ENCODE measurements at places on chromosomes 11 and 22. TPM values are rescaled to one million over a fixed set of nuclear protein-coding genes. Genes with fewer than 3 reads are reported as not detected.

GRCh38 chr11:120259241-120259640 is 19.3 kb downstream of the POU2F3 start:
- no peak for DNase-seq
- no peak overlapping the region for H3K4me3 ChIP-seq
- H3K36me3 ChIP-seq = no peaks in the 10 kb centered on the region
- peaks cover 77% of the 10 kb centered on the region for H3K27me3 ChIP-seq

NRXN2 gene
- total RNA-seq = 2.7 TPM

BTBD18 gene
- not detected for total RNA-seq

GRCh38 chr22:32660292-32660691 is 141.2 kb upstream of the TIMP3 start:
- H3K27me3 ChIP-seq = peaks cover 22% of the 10 kb centered on the region
- DNase-seq = no peak
- peaks cover 15% of the 10 kb centered on the region for H3K4me1 ChIP-seq
- H3K36me3 ChIP-seq = no peaks in the 10 kb centered on the region

GRCh38 chr11:129145276-129145675 is 46.8 kb downstream of the ARHGAP32 start:
- H3K27me3 ChIP-seq = no peaks in the 10 kb centered on the region
- DNase-seq = no peak
- H3K4me1 ChIP-seq = peaks cover 55% of the 10 kb centered on the region
- no peak overlapping the region for H3K27ac ChIP-seq

GRCh38 chr11:13229711-13230318 is 47.8 kb upstream of the BMAL1 start:
- peaks cover 3% of the 10 kb centered on the region for H3K27me3 ChIP-seq
- no peak overlapping the region for H3K27ac ChIP-seq
- no peaks in the 10 kb centered on the region for H3K36me3 ChIP-seq
- H3K4me1 ChIP-seq = no peaks in the 10 kb centered on the region
- DNase-seq = no peak
- no peak overlapping the region for H3K4me3 ChIP-seq

DNA sequence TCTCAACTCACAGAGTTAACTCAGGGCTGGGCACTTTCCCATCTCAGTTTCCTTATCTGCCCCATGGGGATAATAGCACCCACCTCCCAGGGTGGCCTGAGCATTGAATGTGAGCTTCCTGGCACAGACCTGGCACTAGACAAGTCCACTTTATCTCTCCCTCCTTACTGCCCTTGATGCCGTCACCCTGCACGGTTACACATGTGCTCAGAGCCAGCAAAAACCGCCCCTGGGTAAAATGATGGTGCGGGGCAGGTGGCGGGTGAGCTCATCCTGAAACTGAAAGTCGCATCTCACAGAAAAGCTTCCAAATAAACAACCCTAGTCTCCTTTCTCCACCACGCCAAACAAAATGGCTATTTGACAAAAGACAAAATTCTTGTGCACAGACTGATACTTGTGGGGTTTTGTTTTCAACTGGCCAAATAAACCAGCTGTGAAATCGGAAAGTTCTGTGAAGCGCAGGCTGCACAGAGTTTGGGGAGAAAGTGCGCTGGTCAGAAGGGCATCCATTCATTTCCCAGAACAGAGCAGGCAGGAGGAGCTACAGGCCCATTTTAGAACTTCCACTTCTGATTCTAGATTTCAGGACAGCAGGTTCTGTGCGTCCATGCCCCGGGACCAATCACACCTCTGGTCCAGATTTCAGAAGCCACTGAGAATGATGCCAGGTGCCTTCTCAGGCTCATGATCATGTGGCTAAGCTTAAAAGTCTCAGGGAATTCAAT is 138.1 kb downstream of the SHANK2 start:
- H3K27me3 ChIP-seq = peaks cover 11% of the 10 kb centered on the region
- H3K4me1 ChIP-seq = no peaks in the 10 kb centered on the region
- no peak overlapping the region for H3K27ac ChIP-seq
- no peaks in the 10 kb centered on the region for H3K36me3 ChIP-seq

- no peak overlapping the region for H3K27ac ChIP-seq
- peak; percentile 64 for DNase-seq
- H3K36me3 ChIP-seq = no peaks in the 10 kb centered on the region
These were observed 623.6 kb downstream of the BRD1 start for GRCh38 chr22:49203859-49204598.

DNA sequence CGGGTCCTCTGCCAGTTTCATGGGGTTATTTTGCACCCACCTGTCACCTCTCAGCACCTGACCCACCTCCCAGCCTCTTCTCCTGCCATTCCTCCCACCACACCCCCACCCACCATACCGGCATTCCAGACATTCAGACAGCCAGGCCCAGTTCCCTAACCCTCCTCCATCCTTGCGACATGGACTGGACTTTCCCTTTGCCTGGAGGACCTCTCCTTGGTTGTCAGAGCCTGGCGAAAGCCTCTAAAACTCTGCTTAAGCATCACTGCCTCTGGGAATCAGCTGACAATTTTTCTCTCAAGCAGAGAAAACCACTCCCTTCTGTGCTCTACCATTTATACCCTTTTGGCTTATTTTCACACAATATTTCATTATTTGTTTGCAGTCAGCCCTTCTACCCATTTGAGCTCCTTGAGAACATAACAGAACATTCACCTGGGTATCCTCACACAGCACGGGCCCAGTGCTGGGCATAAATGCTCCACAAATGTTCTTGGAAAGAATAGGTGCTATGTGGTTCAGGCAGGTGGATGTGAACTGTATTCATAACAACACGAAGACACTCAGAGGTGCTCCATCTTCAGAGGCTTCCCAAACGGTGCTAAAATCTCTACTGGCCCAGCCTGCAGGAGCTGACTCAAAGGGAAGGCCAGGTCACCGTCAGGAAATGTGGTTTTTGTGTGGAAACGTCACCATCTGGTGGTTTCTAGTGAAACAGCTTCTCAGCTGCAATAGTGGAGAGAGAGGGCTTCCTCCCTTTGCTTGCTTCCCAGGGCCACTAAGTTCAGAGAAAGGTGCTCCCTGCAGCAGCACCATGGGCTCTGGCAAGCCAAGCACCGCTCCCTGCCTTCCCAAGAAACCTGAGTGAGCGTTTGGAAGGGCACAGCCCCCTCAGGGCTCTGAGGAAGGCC is 10.4 kb downstream of the SPATA19 start:
- no peak overlapping the region for H3K27ac ChIP-seq
- no peaks in the 10 kb centered on the region for H3K27me3 ChIP-seq
- H3K36me3 ChIP-seq = no peaks in the 10 kb centered on the region
- no peak for DNase-seq
- no peak overlapping the region for H3K4me3 ChIP-seq

OR56A4 gene
- 0.08 TPM for total RNA-seq

GRCh38 chr22:22884888-22885840 is 2.5 kb upstream of the IGLL5 start:
- no peaks in the 10 kb centered on the region for H3K4me1 ChIP-seq
- peaks cover 9% of the 10 kb centered on the region for H3K27me3 ChIP-seq
- H3K36me3 ChIP-seq = no peaks in the 10 kb centered on the region

DNA sequence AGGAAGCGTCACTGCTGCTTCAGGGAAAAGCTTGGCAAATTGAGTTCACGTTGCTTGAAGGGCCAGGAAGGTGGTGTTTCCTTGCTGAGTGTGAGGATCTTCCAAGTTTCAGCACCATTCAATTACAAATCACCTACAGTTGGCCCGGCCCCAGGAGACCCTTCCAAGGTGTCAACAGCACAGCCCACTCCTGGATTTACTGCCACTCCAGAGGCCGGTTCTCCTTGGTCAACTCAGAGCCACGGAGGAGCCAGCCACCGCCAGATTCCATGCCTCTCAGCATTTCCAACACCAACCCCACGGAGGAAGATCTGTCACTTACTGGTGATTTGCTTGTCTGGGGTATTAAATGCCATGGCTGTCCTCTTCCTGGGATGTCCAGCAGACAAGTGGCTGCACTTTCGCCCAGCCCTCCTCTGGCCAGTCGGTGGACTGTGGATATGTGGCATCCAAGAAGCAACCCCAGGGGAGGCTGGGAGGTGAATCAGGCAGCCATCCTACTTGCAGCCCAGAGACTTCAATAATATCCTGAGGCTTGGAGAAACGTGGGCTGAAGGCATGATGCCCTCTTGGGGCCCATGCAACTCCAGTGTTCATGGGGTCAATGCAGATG is 74.1 kb upstream of the SHANK2 start:
- no peak for DNase-seq
- H3K4me1 ChIP-seq = no peaks in the 10 kb centered on the region

KLHDC7B gene
- total RNA-seq = not detected

- peaks cover 11% of the 10 kb centered on the region for H3K4me1 ChIP-seq
- H3K36me3 ChIP-seq = peaks cover 9% of the 10 kb centered on the region
- H3K27me3 ChIP-seq = no peaks in the 10 kb centered on the region
- peak overlapping the region; percentile 39 for H3K27ac ChIP-seq
These were observed 60.4 kb downstream of the LARGE2 start for GRCh38 chr11:45982656-45983470.

DNA sequence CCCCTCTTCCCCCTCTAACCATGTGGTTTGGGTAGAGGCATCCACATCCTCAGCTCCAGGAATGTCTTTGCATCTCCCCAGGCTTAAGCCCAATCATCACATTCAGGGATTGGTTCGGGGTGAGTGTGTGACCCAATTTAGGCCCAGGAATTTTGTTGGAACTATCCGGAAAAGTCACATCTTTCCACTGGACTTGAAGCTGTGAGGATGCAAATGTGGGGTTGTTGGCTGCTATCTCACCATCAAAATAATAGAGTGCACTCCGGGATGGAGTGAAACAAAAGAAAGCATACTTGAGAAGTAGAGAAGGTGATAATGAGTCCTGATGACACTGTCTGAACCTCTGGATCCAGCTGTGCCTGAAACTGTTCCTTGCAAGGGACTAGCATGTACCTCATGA is 33.8 kb upstream of the OLFML1 start:
- H3K27me3 ChIP-seq = peaks cover 7% of the 10 kb centered on the region
- no peak overlapping the region for H3K4me3 ChIP-seq
- no peak for DNase-seq
- H3K27ac ChIP-seq = no peak overlapping the region

MPPED1 gene
- not detected for total RNA-seq

DNA sequence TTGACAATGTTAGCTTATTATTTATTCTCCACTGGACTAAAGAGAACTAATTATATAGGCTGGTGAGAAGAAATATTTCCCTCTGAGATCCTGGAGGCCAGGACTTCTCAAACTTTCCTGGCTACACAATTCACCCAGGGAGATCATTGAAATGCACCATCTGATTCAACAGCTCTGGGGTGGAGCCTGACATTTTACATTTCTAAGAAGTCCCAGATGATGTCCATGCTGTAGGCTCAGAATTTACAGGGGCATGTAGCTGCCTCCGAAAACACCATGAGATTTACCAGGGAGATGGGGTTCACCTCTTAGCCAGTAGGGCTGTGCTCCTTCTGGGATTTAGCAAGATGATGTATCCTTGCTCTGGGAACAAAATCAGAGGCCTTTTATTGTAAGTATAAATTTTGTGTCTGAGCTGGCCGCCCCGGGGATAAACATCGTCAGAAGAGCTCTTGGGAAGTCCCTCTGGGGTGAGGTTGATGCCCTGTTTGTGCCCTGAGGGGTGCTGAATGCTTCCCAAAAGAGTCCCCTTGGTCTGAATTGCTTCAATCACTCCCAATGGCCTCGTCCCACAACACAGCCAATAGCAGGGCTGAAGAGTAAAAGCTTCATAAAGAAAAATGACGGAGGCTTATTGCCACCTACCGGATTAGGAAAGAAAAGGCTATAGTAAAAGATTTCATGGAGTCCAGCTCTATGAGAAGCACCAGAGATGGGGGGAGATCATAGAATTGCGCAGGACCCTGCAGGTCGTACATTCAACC is 33.4 kb upstream of the API5 start:
- no peak overlapping the region for H3K27ac ChIP-seq
- no peak overlapping the region for H3K4me3 ChIP-seq
- DNase-seq = no peak
- no peaks in the 10 kb centered on the region for H3K4me1 ChIP-seq

DNA sequence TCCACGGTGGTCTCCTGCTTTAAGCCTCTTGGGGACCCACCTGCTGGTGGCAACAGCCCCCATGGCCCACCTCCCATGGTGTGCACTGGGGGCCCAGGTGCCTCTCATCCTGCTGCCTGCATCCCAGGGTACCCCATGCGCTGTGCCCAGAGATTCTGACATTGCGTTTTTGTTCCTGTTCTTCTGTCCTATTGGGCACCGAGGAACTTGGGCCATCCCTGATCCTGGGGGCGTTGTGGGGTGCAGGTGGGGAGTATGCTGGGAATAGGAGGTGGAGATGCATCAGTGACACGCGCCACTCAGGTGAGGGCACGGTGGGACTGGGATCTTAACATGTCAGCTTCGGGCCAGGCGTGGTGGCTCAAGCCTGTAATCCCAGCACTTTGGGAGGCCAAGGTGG is 12.4 kb upstream of the NAP1L4 start:
- peaks cover 41% of the 10 kb centered on the region for H3K4me1 ChIP-seq
- no peak overlapping the region for H3K27ac ChIP-seq
- H3K36me3 ChIP-seq = peaks cover 57% of the 10 kb centered on the region
- H3K4me3 ChIP-seq = no peak overlapping the region
- no peaks in the 10 kb centered on the region for H3K27me3 ChIP-seq
- DNase-seq = no peak

- H3K36me3 ChIP-seq = peaks cover 2% of the 10 kb centered on the region
- no peaks in the 10 kb centered on the region for H3K27me3 ChIP-seq
- DNase-seq = no peak
These were observed 33.3 kb downstream of the KIAA1671 start for GRCh38 chr22:24985826-24986214.
